ENCODE measurements at places on chromosomes 12 and 14.

DNA sequence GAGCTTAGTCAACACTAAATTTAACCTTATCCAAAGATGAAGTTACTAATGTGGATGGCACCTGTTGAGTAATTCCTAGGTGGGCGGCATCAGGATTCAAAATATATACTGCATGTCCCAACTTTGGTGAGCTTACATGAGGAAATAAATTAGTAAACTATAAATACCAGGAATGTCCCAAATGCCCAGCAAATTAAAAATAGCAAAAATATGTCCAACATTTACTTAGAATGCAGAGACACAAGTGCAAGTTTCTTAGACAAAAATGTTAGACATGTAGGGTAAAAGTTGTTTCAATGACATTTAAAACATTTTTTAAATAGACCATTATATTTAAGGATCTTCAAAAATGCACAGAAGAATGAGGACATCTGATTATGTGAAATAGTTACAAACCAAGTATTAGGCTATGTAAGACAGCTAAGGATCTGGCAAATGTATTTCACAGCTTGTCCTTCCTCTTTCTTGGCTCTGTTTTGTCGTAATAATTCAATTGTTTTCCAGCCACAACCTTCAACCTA is 115.9 kb downstream of the NAV3 start:
- DNase-seq: no peak

- DNase-seq: no peak
Measured at GRCh38 chr14:77109656-77110055, 11.6 kb downstream of the CIPC start.

- no peak for DNase-seq
Measured at GRCh38 chr14:22412926-22413411, 176.1 kb downstream of the DAD1 start.

GRCh38 chr14:101561145-101561896 is at the start of gene DIO3:
Gene DIO3 (plus strand): TSS chr14:101561495.
- DNase-seq: no peak

- DNase-seq: no peak
Measured at GRCh38 chr12:40063414-40063813, 42.5 kb downstream of the SLC2A13 start.

- DNase-seq: no peak
Measured at GRCh38 chr14:94969766-94970165, 187.6 kb downstream of the DICER1 start.

- DNase-seq: no peak
Measured at GRCh38 chr14:43157661-43158060, 1349.4 kb downstream of the FSCB start.

DNA sequence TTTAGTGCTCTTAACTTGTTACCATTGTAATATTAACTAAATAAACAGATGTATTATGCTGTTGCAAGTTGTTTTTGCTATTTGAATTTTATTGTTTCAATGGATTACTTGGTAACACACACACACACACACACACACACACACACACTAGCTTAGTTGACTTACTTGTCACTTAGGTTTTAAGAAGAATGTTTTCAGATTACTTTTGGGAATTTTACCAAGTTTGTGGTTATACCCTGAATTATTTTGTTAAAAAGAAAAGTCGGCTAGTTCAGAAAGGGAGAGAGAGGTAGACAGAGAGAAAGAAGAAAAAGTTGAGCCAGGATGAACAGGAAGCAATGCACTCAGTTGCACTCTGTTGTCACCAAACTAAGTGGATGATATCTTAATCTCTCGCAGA is 5.3 kb downstream of the SSTR1 start:
- no peak for DNase-seq

DNA sequence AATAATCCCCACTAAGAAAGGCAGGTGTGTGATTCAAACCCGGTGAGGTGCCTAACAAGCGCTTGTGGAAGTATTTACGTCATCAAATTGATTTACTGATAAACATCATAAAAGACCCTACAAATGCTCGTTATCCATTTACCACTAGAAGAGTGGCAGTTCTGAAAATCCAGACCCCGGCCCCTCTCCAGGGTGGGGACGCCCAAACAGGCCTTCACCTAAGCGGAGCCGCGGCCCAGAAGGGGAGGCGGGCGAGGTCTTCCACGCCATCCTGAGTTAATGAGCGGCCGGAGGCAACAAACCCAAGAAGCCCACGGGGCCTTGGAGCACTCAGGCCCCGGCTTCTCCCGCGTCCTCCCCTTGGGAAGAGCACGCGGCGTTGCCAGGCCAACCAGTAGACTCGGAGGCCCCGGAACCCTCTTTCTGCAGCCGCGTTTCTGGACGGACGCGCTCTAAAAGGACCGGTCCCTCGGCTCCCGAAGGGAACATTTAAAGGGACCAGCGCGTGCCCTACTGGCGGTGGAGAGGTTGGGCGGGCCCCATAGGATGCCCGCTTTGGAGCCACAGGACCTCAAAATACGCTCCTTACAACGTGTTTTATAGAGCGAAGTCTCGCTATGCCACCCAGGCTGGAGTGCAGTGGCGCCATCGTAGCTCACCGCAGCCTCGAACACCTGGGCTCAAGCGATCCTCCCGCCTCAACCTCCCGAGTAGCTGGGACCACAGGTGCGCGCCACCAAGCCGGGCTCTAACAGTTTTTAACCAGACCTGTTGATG is 3.5 kb downstream of the PTPN21 start:
- DNase-seq: no peak

- peak; percentile 40 for DNase-seq
Measured at GRCh38 chr12:103503546-103504480, 8.0 kb upstream of the C12orf42 start.

DNA sequence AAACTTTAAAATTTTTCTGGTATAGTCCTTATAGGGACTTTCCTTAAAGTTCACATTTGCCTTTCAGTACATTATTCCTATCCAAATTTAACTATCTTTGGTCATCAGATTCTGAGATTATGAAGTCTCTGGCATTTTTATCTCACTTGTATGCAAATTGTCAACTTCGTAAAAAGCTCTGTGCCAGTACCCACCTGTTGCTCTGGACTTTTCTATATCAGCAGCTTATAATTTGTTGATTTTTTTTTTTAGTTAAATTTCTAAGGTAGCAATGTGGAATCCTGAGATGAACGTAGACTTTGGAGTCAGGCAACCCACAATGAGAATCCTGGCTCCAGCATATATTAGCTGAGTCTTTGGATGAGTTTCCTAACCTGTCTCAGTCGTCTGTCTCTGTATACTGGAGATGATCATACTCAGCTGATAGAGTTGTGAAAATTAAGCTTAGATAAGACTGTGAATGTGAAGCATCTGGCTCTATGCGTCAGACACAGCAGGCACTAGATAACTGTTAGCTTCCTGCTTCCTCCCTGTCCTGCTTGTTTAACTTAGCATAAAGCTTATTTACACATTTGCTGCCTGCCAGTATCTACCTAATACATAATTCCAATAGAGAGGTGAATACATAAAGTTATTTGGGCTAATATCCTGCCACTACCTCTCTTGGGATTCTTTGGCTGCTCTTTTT is 59.8 kb downstream of the MARK3 start:
- no peak for DNase-seq

DNA sequence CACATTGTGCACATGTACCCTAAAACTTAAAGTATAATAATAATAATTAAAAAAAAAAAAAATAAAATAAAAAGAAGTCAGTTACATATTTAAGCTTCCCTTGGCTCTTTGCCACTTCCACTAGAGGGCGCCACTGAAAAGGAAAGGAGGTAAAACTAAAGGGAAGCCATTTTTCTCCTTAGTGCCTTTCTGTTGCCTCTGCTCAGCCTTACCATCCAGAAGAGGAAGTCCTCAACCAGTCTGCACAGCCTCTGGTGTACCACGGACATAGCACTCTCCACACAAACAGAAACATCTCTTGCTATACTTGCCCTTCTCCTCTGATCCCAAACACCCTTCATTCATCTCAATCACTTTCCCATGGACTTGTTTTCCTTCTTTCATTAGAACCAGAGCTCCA is 169.0 kb upstream of the EEA1 start:
- peak; percentile 48 for DNase-seq

GRCh38 chr12:16323638-16324037 is 23.8 kb upstream of the MGST1 start:
- no peak for DNase-seq

DNA sequence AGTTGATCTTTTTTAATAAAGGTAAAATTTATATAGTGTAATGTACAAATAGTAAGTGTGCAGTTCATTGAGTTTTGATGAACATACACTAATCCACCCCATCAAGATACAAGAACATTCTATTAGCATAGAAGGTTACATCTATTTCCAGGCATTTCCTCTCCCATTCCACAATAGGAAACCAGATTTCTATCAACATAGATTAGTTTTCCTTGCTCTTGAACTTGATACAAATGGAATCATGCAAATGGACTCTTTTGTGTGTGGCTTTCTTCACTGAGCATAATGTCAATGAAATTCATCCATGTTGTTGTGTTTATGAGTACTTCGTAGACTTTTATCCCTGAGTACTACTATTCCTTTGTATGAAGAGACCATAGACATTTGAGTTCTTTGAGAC is 10.8 kb downstream of the STYX start:
- DNase-seq: no peak

- DNase-seq: no peak
Measured at GRCh38 chr12:129067491-129067890, 214.2 kb downstream of the GLT1D1 start.

DNA sequence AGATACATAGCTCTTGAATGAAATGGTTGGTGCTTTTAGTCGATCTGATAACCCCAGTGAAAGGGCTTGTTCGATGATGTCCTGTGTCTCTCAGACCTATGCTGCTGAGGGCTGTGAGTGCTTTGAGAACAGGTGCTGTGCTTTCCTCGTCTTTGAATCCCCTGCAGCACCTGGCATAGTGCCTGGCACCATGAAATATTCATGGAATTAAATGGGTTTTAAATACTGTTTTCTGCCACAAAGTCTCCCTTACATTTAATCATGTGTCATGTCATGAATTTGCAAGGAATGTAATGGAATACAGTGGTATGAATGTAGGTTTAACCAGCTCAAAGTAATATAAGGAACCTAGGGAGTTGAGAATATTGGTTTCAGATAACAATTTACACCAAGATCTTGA is 220.5 kb upstream of the PRICKLE1 start:
- DNase-seq: no peak

GRCh38 chr12:176321-177181 is 37.4 kb downstream of the SLC6A12 start:
- no peak for DNase-seq

- no peak for DNase-seq
Measured at GRCh38 chr14:24277071-24277470, 5.7 kb upstream of the RABGGTA start.

DNA sequence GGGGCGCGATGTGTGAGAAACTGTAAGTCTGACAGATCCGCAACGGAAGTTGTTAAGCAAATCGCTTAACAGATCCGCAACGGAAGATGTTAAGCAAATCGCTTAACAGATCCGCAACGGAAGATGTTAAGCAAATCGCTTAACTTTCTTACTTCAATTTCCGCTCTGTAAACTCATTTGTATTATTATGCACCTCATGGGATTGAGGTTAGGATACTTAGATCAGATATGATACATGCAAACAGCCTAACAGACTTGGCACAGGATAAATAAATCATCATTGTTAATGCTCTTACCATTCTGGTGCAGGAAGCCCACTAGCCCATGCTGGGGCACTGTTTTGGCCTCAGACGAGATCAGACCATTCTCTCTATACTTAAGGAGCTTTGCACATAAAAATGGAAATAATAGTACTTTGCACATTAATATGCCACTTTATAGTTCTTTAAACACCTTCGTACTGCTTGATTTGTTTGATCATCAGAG is 399 bp downstream of the NCAPD2 start:
- no peak for DNase-seq

GRCh38 chr12:131131808-131132117 is 178.1 kb downstream of the ADGRD1 start:
- no peak for DNase-seq

GRCh38 chr12:57716305-57716704 is 22.2 kb downstream of the AGAP2 start:
- DNase-seq: no peak

- DNase-seq: no peak
Measured at GRCh38 chr12:6314776-6315175, 4.3 kb downstream of the PLEKHG6 start.

DNA sequence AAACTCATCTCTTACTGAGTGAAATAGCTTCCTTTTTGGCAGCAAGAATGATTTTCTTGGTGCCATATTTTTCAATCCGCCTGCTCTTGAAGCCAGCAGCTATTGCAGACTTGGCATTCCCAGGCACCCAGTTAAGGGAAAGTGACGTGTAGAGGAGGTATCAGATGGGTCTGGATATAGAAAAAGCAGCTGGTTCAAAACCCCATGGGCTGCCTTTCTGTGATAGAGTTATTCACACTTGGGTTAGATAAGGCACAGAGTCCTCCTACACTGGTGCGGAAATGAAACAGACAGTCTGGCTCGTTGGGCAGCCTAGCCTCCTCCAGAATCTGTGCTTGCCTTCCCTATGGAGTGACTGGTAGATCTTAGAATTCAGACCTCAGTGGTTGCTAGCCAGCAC is 62.2 kb downstream of the PTPN11 start:
- DNase-seq: no peak

GRCh38 chr14:32413967-32414640 is 85.0 kb downstream of the AKAP6 start:
- no peak for DNase-seq
